ENCODE measurements at places on chromosomes 2 and 18.

DNA sequence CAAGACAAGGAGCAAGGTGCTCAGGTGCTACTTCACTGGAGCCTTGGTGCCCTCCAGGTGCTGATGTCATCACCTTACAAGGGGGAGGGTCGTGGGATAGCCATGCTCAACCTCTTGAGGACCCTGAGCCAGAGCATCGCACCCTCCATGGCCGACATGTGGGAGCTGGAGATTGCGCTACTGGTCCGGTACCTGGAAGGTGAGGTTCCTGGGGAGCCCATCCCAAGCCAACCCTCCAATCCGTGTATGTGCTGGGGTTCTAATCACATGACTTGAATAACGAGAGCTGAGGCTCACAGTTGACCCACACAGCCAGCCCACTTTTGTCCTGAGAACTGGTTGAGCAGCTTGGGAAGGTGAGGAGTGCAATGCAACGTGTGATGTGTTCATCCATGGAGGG, 25.9 kb downstream of the MROH2A start:
- no peak for DNase-seq

DNA sequence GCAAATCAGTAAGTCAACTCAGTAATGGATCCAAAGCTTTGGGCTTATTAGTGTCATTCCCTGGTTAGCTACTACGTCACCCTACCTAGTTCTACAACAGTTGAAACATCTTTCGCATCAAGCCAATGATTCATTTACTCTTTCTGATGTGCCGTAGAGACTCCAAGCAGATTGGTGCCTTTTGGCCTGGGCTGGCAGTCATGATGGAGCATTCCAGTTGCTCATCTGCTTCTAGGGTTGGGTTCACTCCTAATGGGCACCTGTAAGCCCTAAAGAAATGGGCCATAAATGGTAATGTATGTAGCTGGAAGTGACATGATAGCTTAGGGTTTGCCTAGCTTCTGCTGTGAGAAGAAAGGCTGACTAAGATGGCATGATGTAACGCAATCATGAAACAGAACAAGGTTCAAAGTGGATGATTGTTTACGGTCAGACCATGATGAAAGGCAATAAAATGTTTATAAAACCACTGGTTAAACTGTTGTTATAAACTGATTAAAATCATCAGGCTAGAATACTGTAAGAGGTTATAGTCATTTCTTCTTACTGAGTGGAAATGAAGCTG, 20.4 kb upstream of the CCL20 start:
- no peak for DNase-seq

DNA sequence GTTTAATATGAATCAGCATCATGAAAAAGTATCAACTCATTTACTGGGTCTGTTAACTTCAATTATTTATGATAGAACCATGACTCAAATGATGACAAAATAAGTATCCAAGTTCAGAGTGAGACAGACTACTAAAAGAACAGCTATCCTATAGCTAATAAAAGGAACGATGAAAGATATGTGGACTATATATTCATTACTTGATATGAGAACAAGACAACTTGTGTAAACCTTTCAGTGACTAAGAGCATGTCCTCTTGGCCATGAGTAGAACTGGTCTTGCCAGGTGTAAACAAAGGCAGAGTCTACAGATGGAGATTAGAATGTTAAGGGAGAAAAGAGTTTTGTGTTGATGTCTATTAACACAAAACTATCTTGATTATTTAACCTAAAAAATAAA, 360.4 kb upstream of the ZC3H15 start:
- no peak for DNase-seq

DNA sequence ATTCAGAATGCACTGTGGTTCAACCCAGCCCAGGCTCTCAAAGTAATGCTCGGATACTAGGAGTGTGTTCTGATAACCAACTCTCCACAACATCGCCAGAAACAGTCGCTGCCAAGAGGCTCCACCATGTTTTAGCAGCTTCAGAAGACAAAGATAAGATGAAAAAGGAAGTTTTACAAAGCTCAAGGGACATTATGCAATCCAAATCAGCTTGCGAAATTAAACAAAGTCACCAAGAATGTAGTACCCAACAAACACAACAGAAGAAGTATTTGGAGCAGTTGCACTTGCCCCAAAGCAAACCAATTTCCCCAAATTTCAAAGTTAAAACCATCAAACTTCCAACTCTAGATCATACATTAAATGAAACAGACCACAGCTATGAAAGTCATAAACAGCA, 360.9 kb downstream of the XIRP2 start:
- no peak for DNase-seq

DNA sequence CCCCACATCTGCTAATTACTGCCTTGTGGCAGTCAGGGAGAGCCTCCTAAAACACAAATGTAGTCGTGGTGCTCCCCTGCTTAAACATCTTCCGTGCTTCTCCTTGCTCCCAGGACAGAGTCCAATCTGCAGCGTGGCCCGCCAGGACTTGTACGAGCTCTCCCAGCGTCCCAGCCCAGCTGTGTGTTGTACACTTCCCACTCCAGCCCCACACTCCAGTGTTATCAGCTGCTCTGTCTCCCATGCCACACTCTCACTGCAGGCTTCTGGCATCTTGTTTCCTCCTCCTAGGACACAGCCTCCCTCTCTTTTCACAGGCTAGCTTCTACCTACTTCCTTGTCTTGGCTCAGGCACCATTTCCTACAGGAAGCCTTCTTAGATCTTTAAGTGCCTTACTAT, 199.4 kb downstream of the ALPK2 start:
- no peak for DNase-seq

DNA sequence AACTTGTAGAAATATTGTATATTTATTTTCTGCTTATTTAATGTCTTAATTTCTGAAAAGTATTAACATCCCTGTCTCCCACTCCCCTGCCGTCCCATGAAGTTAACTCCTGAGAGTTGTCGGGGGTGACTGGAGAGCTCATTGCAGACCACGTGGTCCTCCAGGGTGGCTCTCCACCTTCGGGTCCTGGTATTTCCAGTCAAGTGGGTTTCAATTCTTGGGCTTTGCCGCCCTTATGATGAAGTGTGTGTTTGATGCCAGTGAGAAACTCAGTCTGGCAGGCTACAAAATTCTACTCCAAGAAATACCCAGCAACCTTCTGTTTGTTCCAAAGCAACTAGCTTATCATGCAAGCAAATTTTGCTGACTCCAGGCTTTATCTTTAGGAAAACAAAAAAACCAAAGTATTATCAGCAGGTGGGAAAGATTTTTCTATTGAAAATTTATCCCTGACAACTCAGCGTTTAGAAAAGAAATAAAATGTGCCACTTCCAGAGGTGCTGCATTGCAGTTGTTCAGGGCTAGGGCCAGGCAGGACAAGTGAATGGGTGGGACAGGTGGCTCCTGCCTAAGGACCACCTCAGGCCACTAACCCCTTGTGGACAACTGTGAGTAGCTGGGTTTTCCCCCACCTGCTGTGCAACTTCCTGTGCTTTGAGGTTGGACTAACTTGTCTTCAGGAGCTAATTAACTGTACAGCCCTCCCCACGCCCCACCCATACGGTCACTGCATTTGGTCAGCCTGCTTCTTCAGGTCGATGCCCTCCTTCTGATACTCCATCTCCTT, 46.6 kb downstream of the BCL2L11 start:
- DNase-seq, result no peak

DNA sequence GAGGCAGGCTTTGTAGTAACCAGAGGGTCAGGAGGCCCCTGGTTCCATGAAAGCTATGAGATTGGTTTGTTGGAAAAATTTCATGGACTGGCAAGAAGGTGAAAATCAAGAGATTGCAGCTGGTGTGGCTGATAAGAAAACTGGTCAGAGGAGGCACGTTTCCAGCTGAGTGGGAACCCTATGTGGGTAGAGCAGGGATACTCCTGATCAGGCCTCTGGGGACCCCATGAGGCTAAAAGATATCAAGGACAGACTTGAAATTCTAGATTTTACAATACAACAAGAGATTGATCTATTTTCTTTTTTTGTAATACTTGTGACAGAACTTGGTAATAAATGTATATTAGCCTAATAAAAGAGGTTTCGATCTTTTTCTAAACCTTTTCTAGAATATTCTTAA, 1615.1 kb downstream of the DPP10 start:
- DNase-seq, result no peak

- no peak for DNase-seq
Measured at GRCh38 chr2:207088839-207089238, 76.9 kb downstream of the KLF7 start.
